A549 treated with GW870086 at 1 μM for 4 hours (cell line): ENCODE measurements at places on chromosomes 12 and 14. TPM values are rescaled to one million over a fixed set of nuclear protein-coding genes. Genes with fewer than 3 reads are reported as not detected.

HSPA2 gene
- 34.1 to 40.2 TPM (median 36.5 TPM) in 5 replicates for total RNA-seq

CLEC12A gene
- not detected in 5 replicates for total RNA-seq

HCAR3 gene
- 0.17 TPM in 1 of 5 replicates, not detected in the others for total RNA-seq

PTPRB gene
- 0.75 to 1.4 TPM (median 1.0 TPM) in 5 replicates for total RNA-seq

JPH4 gene
- 0.03 to 0.10 TPM (median 0.07 TPM) in 3 of 5 replicates, not detected in the others for total RNA-seq

RASAL1 gene
- 0.24 to 0.85 TPM (median 0.30 TPM) in 5 replicates for total RNA-seq

SMIM41 gene
- total RNA-seq, result not detected in 5 replicates

LRFN5 gene
- not detected in 5 replicates for total RNA-seq

AMIGO2 gene
- 68.0 to 107 TPM (median 99.4 TPM) in 5 replicates for total RNA-seq

CCDC175 gene
- total RNA-seq, result not detected in 5 replicates

CGRRF1 gene
- total RNA-seq, result 17.1 to 25.2 TPM (median 22.0 TPM) in 5 replicates

RPS6KL1 gene
- total RNA-seq, result 0.27 to 0.80 TPM (median 0.49 TPM) in 5 replicates

FITM1 gene
- total RNA-seq, result 0.17 TPM in 2 of 5 replicates, not detected in the others

DTX1 gene
- 0.41 to 0.56 TPM (median 0.50 TPM) in 5 replicates for total RNA-seq

CKB gene
- 116 to 147 TPM (median 130 TPM) in 5 replicates for total RNA-seq

MARS1 gene
- total RNA-seq, result 122 to 274 TPM (median 144 TPM) in 5 replicates

NID2 gene
- 13.3 to 22.6 TPM (median 18.7 TPM) in 5 replicates for total RNA-seq

TSHR gene
- not detected in 5 replicates for total RNA-seq

IL23A gene
- 0.21 to 0.70 TPM (median 0.49 TPM) in 4 of 5 replicates, not detected in the other for total RNA-seq

SLC5A8 gene
- total RNA-seq, result not detected in 5 replicates

FAM90A1 gene
- total RNA-seq, result 0.10 to 0.11 TPM (median 0.10 TPM) in 3 of 5 replicates, not detected in the others

AQP6 gene
- total RNA-seq, result not detected in 5 replicates

KLRK1 gene
- not detected in 5 replicates for total RNA-seq

VASH1 gene
- total RNA-seq, result 3.0 to 4.1 TPM (median 3.6 TPM) in 5 replicates

INHBE gene
- total RNA-seq, result 0.11 to 0.17 TPM (median 0.13 TPM) in 4 of 5 replicates, not detected in the other
